Activated T-cell treated with anti-CD3 and anti-CD28 coated beads, Interleukin-2, amount 50 U/mL, for 72 hours (primary cell): ENCODE measurements at places on chromosomes 6 and 20. TPM values are rescaled to one million over a fixed set of nuclear protein-coding genes. Genes with fewer than 3 reads are reported as not detected.
A peak's percentile ranks its signal among the peaks of the same experiment; 100 is the strongest.

GRCh38 chr20:21436205-21436604, 38.9 kb upstream of the NKX2-4 start:
- no peak for DNase-seq

Gene FAM162B
- not detected for total RNA-seq

Gene SLC17A1
- total RNA-seq = not detected

- DNase-seq = no peak
These were observed 284.7 kb downstream of the CDH26 start for GRCh38 chr20:60242836-60243505.

GRCh38 chr6:44942201-44942600, 385.9 kb upstream of the RUNX2 start:
- no peak for DNase-seq

DNA sequence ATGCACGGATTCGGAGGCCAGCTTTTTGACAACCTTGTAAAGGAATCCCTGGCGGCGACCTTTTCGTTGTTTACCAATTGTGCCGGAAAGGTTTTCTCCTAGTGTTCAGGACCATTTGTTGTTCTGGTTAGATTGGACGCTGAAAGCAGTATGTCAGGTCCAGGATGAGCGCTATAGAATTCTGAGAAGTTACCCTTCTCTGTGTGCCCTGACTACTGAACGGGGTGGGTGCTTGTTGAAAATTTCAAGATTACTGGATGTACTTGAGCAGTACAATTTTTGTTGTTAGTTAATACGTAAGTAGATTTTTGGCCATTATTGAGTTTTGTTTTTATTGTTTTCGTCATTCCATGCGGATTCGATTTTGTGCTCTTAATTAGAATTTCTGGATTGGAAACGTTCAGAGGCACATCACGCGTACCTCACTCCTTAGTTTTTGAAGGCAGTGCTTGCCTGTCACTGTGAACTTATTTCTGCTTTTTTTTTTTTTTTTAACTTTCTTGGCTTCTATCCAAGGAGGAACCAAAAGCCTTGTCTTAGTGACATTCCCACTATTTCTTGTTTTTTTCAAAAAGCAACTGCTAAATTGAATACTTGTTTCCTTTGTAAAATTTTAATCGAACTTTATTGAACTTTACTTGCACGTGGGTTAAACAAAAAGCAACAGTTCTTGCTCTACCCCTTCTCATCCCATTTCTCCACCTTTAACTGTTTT, 898 bp downstream of the XRN2 start:
- DNase-seq = no peak

DNA sequence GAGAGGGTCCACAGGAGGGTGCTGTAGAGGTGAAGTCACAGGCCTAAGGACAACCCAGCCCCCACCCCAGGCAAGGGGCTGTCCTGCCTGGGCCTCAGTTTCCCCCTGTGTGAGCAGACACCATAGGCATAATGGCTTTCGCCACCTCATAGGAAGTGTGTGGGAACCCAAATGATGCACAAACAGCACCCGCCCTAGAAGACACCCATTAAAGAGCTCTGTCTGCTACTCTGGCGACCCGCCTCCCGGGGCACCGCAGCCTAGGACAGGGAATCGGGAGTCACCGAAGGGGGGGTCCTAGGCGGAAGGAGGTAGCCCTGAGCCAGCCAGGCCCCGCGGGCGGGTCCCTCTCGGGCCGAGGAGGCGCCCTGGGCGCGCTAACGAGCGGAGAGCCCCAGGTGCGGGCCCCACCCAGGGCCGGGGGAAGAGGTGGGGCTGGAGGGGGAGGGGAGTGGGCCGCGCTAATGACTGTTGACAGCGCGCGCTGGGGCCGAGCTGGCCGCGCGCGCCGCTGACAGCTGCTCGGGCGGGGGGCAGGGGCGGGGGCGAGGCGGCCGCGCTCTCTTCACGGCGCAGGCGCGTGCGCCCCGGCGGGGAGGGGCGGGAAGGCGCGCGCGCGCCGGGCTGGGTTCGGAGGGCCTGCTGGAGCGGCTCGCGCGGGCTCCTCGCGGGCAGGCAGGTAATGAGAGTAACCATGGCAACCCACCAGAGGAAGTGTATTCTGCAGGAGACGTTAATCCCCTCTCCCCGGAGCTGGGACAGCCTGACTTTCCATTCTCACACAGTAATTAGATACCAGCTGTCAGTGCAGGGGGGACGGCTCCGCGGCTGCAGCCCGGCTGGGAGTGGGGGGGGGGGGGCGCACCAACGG, 48.9 kb downstream of the NOL4L start:
- DNase-seq = peak; percentile 73

- DNase-seq = no peak
These were observed 8.9 kb upstream of the COL20A1 start for GRCh38 chr20:63284083-63284440.

- DNase-seq = no peak
These were observed 323.1 kb downstream of the HDGFL1 start for GRCh38 chr6:22892452-22892851.

DNA sequence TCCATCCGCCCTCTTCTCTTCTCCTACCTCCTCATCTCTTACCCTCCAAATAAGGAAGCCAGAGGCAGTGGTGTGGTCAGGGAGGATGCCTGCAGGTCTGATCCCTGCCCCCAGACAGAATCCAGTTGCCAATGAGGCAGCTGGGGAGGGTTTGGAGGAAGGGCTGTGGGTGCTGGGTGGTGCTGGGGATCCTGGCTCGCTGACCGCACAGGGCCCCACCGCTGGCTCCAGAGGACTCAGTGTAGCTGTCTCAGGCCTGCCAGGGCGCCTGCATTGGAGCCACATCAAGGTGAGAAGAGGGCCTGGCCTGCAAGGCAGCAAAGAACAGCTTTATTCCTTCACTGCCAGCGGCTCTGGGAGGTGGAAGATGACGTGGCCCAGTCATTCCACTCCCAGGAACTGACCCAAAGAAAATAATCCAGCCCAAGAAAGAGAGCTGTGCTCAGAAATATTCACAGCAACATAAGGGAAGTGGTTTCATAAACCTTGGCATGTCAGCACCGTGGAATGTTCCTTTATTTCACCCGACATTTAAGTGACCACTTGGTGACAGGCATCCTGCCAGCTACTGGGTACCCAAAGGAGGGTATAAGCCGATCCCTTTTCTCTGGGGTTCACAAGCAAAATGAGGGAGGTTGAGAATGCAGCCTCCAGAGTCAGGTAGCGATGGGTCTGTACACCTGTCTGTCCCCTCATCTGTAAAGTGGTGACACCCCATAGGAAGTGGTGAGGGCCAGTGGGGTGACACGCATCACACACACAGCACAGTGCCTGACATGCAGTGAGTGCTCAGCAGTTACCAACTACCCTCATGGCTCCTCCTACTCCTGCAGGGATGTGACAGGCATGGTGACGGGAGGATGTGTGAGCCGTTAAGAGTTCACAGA, 125.1 kb downstream of the SNX5 start:
- DNase-seq = peak; percentile 14

DNA sequence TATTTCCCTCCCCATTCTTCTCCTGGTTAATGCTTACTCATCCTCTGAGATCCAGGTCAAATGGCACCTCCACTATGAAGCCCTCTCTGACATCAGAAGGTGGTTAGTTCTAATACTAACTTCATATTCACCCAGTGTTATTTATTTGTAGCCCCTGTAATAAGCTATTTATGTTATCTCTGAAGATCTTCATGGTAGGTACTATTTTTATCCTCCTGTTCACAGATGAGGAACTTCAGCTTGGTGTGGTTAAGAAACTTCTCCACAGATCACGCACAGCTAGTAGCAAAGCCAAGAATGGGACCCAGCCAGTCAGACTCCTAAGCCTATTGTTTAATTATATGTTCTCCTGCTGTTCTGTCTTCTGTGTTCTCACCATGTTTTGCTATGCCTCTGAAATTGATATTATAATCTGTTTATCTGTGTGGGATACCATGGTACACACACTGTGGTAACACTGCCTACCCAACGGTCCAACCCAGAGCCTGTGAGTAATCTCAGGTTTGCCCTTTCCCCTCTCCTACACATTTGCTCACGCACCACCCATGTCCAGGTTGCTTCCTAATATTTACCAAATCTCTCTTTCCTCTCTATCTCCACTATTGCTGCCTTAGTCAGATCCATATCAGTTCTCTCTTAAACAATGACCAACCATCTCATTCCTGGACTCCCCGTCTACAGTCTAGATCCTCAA, 98.4 kb downstream of the IPCEF1 start:
- no peak for DNase-seq

DNA sequence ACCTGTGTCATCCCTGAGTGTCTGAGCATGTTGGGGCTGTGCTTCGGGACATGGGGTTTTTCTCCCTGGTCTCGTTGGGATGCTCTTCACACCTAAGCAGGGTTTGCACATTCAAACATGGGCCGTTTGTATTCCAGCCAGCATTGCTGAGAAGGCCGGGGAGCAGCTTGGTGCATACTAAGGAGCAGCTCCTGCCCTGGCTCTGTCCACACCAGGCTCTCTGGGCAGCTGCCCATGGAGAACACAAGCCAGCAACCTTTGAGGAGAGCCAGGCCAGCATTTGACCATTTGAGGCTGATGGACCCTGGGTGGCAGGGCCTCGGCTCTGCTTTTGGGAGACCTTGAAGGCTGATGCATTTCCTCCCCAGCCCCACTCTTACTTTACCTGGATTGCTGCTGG, 92.1 kb downstream of the PHACTR3 start:
- DNase-seq = no peak

DNA sequence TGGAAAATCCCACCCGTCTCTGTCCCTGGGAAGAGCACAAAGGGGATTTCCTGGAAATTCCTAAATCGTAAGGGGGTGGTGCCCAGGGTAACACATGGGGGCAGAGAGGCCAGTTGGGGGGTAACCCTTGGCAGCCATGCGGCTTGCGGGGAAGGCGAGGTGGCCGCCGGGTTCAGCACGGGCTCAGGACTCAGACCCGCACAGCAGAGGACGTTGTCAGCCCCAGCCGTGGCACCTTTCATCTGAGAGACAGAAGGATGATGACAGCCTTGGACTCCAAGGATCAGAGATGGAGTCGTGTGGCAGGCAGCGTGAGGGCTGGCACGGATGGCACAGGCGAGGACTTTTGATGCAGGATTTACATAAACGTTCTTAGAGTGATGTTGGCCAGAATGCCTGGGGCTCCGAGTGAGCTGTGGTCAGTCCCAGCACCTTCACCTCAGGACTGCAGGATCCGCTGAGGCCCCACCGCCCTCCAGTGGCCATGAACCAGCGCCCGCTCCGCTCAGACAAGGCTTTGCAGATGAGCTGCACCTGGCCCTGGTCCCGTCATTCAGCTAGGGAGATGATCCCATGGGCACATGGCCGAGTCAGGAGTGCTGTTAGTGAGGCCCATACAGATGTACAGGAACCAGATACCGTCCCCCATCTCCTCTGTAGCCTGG, 190.3 kb downstream of the TAF4 start:
- DNase-seq = no peak

GRCh38 chr6:166400181-166400580, 17.4 kb upstream of the MPC1 start:
- no peak for DNase-seq

- no peak for DNase-seq
These were observed 54.8 kb downstream of the NFATC2 start for GRCh38 chr20:51487565-51488268.

Gene RNF39
- not detected for total RNA-seq

Gene HLA-DQB1
- total RNA-seq = 2.9 TPM

DNA sequence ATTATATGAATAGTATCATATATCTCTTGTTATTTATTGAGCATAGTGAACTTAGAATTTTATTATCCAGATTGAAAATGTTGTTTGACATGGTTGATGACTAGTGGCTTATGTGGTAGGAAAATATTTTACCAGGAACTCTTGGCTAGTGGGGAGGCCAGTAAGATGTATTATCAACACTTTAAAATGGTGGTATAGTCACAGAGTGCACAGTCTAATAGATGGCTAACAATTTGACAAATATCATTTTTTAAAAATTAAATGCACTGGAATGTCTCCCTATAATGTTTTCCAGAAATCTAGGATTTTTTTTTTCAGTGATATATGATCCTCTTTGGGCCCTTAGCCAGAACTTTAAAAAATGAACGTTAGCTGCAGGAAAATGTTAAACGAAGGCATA, 26.9 kb upstream of the EYA4 start:
- no peak for DNase-seq

DNA sequence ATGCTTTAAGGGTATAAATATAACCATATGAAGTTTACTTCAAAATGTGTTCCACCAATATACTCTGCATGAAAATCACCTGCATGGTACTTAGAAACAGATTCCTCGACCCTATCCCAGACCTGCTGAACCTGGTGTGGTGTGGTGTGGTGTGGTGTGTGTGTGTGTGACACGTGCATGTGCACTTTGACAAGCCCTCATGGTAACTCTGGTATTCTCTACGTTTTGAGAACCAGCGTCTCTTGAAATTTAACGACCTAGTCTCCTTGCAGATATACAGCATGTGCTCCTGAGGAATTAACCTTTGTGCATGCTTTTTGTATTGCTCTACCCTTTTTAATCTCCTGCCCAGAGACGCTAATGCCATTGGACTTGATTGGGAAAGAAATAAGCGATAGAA, 29.5 kb downstream of the GGTLC1 start:
- no peak for DNase-seq

DNA sequence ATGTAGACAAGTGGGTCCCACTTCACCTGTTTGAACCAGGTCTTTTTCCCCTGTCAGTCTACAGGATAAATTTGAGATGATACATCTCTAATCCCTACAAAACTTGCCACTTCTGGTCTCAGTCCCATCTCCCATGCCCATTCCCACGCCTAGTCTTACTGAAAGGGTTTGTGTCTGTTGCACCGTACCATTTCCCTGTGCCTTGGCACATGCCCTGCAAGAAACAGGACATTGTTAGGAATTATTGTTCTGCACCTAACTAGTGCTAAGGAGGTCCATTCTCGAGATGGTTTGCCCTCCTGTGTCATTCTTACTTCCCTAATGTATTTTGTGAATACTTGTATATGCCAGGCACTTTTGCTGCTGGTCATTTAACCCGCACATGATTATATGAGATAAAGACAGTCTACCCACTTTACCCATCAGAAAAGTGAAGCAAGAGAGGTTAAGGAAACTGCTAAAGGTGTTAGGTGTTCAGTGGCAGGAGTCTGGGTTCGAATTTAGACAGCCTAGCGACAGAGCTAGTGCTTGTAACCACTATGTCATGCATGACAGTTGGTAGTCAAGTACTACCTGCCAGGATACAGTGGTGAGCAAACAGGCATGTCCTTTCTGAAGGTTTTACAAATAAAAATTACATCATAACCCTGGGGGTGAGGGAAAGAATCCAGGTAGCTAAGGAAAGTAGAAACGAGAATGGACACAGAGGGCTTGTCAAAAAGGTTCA, 12.7 kb downstream of the FAM217A start:
- no peak for DNase-seq

DNA sequence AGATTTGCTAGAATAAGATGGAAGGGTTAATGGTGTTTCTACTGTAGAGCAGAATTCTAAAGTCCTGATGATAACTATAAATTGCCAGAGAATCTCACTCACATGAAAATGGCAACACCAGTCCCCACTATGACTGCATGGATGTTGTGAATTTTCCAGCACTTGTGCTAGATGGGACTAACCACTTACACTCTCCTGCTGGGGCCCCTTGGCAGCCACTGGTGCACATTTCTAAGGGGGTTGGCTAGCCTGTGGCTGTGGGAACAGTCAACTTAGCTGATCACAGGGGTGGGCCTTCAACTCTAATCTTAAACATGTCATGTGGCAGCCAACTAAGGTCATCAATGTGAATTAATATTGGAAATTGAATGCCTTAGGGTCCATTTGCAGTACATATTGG, 271.2 kb downstream of the PHACTR1 start:
- no peak for DNase-seq

Gene TRIM10
- total RNA-seq = 0.39 TPM
